ENCODE measurements at places on chromosomes 3 and 15.

DNA sequence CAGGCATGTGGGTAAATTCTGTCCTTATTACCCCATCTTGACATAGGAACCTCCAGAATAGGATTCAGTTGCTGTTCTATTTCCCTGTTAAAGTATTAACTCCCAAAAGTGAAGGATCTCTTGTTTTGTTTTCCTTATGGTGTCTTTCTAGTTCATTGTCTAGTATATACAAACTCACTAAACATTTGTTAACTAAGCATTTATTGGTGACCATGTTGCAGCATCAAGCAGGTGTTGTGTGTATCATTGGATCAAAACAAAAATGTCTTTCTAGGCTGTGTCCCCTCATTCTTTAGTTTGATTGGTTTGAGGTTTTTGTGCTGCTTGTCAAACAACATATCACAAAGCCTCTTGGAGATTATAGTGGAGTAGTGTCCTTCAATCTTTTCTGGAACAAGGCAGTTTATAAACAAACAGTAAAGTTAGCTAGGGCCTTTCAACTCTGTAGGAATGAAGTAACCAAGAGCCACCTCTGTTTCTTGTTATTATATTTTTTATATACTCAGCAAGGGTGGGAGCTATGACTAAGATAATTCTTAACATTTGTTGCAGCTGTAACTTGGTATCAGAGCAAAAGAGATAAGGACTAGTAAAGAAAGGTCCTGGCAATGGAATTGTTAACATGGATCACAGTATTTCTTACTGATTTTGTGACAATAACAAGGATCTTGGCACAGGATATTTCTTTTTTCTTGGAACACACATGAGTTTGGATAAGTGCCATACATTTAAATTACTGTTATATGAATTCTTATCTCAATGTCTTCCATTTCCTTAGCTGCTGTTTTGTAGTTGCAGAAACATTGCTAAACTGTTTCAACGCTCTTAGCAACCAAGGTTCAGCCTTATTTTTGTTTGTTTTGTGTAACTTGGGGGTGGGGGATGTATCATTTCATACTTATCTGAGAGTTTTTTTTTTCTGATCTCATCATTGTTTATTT lies 49.3 kb downstream of the TMOD3 start:
- no peak for DNase-seq

GRCh38 chr3:172582712-172583111 lies 59.5 kb upstream of the TNFSF10 start:
- no peak for DNase-seq

GRCh38 chr3:99895703-99896441 lies 78.2 kb downstream of the CMSS1 start:
- DNase-seq: no peak

- no peak for DNase-seq
These were observed 166.3 kb upstream of the CHRM5 start for GRCh38 chr15:33801954-33802353.

DNA sequence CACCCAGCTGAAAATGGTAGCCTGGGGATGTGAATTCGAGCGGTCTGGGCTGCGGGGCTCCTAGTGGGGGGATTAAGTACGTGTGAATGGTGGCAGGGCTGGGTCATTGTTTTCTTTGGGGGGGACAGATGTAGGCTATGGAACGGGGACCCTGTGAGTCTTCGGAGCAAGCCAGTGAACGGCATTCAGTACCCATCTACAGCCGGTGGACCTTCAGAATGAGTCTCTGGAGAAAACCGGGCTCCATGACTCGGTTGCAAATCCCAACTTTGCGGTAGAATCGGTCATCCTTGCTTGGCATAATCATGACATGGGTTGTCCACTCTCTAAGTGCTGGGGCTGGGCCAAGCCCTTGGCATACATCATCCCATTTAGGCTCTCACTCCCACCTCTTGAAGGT lies 7.2 kb upstream of the EOMES start:
- no peak for DNase-seq

GRCh38 chr3:124615896-124616543 lies 114.2 kb upstream of the UMPS start:
- DNase-seq: no peak
